KBM-7 (cell line): ENCODE measurements at places on chromosomes 13 and 19.

DNA sequence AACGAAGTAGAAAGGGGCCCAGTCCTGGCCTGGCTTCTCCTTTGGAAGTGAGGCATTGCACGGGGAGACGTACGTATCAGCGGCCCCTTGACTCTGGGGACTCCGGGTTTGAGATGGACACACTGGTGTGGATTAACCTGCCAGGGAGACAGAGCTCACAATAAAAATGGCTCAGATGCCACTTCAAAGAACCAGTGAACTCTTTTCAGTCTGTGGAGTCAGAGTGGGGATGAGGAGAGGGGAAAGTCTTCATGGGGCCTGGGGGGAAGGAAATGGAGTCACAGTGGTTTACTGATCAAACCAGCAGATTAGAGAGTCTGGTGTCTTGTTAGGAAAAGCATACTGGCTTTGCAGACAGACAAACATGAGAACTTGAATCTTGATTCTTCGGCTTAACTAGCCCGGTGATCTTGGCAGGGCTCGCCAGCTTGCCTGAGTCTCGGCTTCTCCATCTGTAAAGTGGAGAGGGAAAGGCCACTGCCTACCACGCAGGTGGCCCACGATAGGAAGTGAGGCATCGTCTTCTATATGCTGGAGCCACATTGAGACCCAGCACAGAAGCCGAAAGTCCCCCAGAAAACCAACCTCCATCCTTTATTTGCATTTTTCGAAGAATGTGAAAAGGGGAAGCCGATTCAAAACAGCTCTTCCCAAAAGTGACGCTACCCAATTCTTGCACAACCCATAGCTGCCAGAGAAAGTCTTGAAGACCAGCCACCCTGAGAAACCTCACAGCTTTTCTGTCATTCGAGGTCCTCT lies at the start of gene FFAR1:
Gene FFAR1 (plus strand): TSS at position 732 of the 759 bp plus-strand sequence. CDS start 3,650 bp downstream, outside the sequence.
- DNase-seq = peak; percentile 61

GRCh38 chr19:1038978-1039645 lies 795 bp upstream of the ABCA7 start:
- no peak for DNase-seq

DNA sequence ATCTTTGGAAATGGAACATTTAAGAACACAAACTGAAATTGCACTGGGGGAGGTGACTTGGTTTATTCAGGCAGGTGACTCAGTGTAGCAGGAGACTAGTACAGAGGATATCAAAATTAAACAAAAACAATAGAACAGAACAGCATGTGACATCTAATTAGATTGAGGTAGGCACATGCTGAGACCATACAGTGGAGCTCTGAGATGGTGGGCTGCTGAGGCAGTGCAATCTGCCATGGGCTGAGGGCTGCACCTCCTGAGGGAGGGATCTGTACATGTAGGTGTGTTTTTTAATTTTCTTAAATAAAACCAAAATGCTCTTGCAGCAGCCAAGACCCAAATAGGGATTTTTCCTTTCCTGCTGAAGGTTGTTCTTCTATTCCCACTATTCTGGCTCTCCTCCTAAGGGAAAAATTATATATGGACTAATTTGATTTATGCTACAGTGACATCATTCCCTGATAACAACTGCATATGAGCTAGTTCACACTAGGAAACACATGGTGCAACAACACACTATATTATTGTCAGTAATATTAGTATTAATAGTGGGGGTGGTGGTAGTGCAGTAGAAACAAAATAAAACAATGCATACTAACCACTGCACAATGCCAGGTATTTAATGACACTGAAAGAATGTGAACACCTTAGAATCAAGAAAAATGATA lies 48.0 kb downstream of the LNX2 start:
- DNase-seq = no peak

DNA sequence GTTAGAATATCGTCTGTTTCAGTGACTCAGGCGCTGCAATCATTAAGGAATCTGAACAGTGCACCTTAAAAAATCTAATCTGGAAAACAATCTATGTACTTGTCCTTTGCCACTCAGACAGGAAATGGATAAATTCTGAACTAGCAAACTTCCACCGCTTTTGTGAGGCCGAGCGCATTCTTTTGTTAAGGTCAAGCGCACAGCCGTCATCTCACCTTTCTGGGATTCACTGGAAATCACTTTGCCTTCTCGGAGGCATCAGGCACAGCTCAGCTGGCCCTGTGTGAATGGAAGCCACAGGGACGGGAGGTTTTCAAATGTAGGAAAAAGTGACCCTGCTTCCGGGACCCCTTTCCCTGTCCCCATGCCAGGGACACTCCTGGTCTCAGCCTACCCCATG lies 28.2 kb upstream of the SPACA7 start:
- DNase-seq = no peak

DNA sequence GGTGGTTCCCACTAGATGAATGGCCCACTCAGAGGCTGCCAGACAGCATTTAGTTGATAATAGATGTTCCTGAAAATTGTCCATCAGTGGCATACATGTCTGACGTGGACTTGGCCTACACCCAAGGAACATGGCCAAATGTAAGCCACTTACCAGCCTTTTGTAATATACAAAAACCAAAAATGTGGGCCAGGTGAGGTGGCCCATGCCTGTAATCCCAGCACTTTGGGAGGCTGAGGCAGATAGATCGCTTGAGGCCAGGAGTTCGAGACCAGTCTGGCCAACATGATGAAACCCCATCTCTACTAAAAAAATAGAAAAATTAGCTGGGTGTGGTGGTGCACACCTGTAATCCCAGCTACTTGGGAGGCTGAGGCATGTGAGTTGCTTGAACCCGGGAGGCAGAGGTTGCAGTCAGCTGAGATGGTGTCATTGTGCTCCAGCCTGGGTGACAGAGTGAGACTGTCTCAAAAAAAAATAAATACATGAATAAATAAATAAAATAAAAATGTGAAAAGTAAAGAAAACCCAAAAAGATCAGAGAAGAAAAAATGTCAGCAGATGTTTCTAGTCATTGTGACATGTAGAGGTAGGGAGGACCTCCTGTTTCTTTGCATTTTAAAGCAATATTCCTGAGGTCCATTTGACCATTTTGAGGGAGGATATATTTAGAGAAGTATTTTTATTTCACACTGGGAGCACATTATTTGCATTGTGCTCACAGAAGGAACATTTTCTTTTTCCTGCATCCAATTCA lies 7.1 kb upstream of the WTIP start:
- no peak for DNase-seq

DNA sequence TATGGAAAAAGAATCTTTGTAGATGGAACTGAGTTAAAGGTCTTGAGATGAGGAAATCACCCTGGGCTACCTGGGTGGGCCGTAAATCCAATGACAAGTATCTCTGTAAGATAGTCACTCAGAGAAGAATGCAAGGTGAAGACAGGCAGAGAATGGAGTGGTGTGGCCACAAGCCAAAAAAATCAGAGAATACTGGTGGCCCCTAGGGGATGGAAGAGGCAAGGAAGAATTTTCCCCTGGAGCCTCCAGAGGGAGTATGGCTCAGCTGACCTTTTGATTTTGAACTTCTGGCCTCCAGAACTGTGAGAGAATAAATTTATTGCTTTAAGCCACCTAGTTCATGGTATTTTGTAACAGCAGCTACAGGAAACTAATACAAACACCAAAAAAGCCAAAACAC lies 32.7 kb upstream of the CSNK1A1L start:
- DNase-seq = peak; percentile 0

DNA sequence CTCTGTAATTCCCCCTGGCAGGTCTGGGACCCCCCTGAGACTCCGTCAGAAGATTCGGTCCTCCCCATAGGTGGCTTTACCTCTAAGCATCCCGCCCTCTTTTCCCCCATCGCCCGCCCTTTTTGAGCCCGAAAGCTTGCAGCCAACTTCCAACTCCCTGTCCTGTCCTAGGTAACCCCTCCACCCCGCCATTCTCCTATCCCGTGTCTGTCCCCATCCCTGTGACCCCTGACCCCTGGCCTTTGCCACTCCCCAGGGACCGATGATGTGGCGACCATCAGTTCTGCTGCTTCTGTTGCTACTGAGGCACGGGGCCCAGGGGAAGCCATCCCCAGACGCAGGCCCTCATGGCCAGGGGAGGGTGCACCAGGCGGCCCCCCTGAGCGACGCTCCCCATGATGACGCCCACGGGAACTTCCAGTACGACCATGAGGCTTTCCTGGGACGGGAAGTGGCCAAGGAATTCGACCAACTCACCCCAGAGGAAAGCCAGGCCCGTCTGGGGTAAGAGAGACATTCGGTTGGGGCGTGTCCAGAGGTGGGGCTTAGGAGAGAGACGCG lies 488 bp downstream of the RCN3 start:
- no peak for DNase-seq

DNA sequence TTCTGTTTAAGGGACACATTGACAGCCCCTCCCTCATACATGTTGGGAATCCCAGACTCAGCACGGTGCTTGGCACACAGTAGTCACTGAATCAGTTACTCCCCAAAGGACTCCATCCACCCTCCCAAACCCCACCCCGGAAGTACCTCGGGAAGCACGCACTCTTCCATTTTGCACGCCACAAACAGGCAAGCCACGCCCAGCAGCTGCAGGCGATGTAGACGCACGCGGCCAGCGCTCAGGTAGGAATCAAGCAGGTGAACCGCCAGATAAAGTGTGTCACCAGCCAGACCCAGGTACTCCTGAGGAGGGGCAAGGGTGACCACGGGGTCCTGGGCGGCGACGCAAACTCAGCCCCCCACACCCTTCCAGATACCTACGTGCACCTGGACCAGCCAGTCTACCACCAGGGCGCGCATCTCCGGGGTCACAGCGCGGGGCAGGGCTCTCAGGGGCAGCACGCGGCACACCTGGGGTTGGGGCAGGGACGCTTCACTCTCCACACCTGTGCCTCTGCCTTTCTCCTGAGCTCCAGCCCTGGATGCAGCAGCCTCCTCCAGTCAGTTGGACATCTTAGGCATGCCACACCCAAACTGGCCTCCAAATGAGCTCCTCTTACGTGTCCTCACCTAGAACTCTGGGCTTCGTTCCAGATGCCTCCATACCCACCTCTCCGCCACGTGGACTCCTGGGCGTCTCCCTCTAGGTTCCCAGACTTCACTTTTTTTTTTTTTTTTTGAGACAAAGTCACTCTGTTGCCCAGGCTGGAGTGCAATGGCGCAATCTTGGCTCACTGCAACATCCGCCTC lies 1.9 kb downstream of the CCNP start:
- DNase-seq = no peak

DNA sequence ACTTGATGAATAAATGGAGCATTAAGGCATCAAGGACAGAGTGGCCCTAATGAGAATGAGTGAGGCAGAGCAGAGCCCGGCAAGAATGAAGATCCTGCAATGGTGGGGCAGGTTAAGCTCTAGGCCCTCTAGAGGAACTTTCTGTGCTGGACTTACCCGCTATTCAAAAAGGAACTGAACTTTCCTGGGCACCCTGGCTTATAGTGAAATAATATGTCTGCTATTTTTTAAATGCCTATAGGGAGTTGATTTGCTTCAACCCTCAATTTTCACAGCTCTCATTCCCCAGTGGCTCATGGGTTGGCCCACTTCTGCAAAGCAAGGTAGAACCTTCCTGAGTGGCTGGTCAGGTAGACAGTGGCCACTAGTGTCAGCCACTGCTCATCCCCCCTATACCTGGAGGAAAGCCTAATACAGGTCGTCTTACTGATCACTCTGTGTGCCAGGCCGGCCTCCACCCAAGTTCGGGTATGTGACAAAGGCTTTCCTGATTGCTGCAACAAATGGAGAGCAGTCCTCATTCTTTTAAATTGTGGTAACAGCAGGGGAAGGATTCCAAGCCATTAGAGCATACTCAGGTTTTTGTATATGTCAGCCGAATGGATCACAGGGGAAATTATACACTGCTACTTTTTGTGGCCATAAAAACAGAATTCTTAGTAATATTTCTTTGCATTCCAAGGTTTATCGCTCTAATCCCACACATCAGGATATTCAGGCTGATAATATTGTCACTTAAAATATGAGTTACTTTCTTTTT lies 103.0 kb downstream of the KL start:
- no peak for DNase-seq

- no peak for DNase-seq
Observed at GRCh38 chr13:46698910-46699460, 98.0 kb downstream of the ESD start.

DNA sequence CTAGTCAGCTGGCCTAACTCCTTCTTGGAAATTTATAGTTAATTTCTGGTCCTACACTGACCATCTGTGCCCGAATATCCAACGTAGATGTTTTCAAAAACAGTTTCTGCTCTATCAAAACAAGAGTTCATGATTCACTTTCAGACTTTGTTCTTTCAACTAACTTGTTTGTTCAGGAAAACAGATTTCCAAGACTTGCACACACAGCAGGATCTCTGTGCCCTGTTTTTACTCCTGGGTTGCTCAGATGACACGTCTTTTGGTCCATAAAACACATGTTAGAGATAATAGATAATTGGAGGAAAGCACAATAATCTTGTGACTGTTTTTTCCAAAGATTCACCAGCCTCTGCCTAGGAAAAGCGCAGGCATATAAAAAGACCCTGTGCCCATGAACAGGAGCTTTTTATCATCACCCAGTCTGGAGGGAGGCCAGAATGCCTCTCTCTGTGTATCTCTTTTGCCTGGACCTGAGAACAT lies 218.0 kb downstream of the IRS2 start:
- no peak for DNase-seq

DNA sequence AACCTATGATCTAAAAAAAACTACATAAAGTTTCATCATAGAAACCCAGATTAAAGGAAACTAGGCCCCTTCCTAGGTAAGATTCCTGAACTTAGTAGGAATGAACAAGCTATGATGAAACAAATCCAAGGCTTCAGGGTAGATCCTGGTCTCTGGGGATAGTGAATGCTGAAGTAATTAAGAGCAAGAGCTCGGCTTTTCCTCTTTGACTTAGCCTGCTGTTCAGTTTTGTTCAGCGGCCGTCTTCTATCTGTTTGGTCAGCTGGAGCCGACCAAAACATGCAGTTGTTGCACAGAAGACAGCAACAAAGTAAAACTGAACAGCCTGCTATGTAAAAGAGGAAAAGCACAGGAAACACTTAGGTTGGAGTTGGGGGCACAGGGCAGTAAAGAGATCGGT lies 44.1 kb upstream of the RFXAP start:
- DNase-seq = no peak

DNA sequence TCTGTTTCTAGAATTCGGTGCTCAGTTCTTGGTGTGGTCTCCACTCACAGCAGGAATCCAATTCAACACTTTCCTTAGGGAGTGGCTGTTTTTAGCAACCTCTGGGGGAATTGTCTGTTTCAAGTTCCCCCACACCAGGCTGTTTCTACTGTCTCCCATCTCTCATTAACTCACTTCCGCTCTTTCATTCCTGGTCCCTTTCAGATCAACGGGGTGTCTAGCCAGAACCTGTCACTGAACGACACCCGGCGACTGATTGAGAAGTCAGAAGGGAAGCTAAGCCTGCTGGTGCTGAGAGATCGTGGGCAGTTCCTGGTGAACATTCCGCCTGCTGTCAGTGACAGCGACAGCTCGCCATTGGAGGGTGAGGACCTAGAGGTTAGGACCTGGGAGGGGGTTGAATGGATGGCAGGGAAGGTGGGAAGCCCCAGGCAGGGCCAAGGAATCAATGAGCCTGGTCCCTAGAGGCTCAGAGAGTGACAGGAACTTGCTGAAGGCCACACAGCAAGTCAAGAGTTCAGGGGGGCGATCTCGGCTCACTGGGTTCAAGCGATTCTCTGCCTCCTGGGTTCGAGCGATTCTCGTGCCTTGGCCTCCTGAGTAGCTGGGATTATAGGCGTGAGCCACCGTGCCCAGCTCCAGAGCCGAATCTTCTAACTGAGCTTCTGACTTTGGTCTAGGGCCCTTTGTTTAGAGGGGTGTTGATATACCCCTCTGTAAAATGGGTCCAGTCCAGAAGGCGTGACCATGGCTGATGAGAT lies 25.5 kb downstream of the TJP3 start:
- DNase-seq = peak; percentile 36
